ENCODE measurements at places on chromosomes 16 and 17.
A peak's percentile ranks its signal among the peaks of the same experiment; 100 is the strongest.

- DNase-seq: peak; percentile 72
These were observed 21.1 kb downstream of the EIF4A3 start for GRCh38 chr17:80125656-80126448.

DNA sequence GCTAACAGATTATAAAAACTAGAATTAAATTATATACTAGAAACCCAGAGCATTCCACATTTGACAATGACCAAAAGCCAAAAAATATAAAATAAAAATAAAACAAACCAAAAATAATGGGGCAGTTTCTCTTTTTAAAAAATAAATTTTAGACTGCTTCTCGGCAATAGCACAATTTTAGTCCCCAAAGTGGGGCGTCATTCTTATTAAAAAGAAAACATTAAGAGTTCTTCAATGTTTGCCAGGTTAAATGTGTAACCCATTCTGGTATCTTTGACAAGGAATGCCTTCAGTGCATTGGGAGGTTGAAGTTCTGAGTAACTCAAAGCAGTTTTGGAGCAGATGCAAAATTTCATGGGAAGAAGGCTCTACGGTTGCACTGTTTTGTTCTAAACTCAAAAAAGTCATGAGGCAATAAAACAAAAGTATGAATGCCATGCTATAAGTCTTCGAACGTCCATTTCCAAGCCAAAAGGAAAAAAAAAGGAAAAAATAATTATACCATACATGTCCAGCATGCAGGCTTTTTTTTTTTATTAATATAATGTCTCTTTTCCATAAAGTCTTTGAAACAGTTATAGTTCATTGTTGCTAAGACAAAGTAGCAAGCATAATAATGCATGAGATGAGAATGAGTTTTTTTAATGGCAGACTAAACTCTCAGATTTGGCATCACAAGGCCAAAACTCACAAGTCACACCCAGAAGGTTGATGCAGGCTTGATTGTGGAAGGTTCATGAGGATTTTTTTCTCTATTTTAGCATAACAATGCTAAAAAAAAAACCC lies 3.1 kb downstream of the MAF start:
- DNase-seq: no peak

GRCh38 chr17:58265271-58265670 lies 15.5 kb downstream of the MPO start:
- DNase-seq: no peak

GRCh38 chr17:57751348-57751971 lies 6.4 kb upstream of the CCDC182 start:
- DNase-seq: peak; percentile 3

DNA sequence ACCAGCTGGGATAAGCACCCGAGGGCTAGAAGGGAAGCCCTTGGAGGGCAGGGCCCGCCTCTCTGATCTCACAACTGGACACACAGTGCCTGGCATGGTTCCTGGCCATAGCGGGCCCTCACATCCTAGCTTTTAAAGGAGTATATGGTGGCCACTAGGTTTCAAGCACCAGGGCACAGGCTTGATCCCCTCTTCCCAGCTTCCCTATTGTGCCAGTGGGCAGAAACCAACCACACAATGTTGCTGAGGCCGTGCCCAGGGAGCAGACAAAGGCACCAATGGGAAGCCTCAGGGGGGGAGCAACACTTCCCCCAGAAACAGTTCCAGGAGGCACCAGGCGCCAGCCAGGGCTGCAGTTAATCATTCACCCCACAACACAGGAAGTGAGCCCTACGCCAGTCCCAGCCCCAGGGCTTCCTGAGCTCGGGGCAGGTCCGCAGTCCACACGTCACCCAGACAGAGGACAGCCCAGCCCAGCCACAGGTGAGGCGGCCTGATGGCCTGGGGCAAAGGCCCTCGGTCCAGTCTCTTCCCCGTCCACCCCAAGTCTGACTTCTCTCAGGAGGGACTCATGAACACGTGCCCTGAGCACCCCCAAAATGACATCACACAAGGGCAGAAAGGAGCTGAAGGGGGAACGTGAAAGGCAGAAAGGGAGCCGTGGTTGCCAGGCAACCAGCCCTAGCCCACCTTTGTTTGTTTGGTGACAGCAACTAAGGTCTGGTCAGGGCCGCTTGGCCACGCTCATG lies 12.8 kb downstream of the SMIM5 start:
- DNase-seq: peak; percentile 56

DNA sequence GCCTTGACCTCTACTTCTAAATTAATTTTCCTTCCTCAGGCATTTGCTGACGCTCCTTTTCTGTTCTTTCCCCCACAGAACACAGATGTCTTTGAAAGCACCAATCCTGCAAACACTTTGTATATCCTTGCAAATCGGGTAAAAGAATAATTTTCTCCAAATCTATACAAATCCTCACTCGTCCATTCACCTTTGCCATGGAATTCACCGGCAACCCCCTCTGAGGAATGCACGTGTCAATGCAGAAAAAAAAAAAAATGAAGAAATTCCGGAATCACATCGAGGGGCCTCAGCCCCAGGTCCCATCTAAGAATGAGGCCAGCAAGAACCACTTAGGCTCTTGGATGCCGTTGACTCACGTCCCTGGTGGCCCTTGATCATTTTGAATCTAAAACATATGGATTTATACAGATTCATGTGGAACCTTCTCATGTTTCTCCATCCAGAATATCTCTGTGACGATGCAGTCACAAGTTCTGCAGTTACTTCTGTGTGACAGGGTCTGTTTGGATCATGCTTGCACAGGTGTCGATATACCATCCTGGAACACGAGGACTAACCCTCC lies 136.9 kb downstream of the RBFOX3 start:
- DNase-seq: no peak

DNA sequence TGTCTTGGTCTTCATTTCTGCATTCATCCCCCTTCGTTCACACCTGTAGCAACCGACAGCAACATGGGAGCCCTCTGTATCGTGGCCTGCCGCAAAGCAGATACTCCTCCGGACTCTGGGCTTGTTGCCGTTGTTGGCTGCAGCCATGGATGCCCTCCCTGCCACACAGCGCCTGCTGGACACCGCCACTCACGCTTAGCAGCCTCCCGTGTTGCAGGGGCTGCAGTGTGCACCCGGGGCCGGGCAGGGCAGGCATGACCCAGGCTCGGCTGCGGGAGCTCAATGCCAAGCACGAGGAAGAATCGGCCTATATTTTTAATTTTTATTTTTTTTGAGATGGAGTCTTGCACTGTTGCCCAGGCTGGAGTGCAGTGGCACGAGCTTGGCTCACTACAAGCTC lies 34.9 kb upstream of the ZNF629 start:
- DNase-seq: no peak

GRCh38 chr17:79301469-79301868 lies 226.8 kb downstream of the ENGASE start:
- no peak for DNase-seq

DNA sequence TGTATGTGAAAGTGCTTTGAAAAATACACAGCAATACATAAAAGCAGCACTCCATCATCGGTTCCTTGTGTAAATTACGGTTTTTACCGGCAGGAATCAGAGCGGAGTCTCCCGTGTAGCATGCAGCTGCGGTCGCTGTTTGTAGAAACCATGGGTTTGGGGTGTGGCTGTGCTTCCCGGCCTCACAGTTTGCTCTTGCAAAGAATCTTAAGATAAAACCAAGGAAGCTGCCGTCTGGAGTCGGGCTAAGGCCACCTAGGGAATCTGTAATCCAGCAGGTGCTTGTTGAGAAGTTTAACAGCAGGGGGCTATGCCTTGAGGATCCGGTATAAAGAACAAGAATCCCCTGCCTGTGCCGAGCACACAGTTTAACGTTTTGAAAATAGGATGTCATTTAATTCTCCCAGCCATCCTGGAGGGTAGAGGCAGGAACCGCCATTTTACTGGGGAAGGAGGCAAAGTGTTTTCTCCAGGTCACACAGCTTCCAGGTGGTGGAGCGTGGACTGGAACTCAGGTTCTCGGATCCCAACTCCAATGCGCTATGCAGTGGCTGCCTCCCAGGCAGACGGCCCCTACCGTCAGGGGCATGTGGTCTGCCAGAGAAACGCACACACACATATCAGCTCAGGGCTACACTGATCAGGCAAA lies 6.0 kb upstream of the TLCD3A start:
- no peak for DNase-seq

DNA sequence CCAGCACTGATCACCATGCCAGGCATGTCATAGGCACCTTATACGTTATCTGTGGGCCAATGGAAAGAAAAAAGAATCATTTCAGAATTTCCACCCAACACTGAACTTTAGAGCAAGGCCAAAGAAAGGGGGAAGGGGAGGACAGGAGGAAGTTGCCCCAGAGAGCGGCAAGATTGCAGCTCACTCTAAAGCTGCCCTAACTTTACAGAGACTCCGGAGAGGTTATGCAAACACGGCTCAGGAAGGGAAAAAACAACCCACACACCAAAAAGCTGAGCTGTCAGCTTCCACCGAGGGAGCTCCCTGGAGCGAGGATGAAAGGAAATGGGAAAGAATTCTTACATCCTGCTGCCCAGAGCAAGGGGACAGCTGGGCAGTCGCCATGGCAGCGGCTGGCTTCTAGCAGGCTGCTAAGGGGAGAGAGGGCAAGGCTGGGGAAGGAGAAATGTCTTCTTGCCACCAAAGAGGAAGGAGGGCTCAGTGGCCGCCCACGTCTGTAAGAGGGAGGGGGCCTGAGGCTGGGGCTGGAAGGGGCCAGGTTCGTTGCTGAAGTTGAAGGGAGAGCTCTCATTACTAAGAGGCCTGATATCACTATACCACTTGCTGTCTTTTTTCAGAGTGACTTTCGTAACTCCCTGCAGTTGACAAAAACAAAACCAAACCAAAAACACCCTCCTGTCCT lies 18.2 kb downstream of the COTL1 start:
- DNase-seq: peak; percentile 88

- peak; percentile 59 for DNase-seq
These were observed 780 bp upstream of the DCAKD start for GRCh38 chr17:45052052-45052772.

DNA sequence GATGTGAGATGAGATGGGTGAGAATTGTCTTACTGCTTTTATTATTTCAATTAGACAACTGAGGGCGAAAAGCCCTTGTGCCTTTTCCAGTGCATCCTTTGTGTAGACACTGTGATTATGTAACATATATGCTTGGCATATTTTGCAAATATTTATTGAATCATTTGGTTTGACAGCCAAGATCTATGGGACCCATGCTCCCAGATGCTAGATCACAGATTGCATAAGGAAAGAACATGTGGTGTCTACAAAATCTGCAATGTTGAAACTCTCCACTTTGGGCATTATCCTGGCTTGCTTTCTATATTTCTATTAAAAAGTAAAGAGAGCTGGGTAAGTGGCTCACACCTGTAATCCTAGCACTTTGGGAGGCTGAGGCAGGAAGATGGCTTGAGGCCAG lies 4.8 kb upstream of the COG1 start:
- DNase-seq: no peak

DNA sequence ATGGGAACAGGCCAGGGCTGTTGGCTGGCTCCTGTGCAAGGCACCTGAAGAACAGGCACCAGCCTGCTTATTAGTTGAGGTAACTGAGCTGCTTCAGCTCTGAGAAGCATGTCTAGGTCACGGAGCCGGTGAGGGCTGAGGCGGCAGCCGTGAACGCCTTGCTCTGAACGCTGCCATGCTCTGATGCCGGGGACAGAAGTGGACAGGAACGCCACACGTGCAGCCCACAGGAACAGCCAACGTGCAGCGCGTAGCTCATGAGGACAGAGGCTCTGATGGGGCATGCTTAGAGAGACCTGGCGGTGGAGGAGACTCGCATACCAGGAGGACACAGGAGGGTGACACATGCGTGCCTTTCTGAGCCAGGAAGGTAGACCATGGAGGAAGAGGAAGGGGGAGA lies 25.6 kb downstream of the USP22 start:
- DNase-seq: no peak

GRCh38 chr17:41556931-41557330 lies 14.9 kb downstream of the KRT9 start:
- no peak for DNase-seq

GRCh38 chr16:75053791-75054555 lies 55.1 kb downstream of the ZNRF1 start:
- no peak for DNase-seq

DNA sequence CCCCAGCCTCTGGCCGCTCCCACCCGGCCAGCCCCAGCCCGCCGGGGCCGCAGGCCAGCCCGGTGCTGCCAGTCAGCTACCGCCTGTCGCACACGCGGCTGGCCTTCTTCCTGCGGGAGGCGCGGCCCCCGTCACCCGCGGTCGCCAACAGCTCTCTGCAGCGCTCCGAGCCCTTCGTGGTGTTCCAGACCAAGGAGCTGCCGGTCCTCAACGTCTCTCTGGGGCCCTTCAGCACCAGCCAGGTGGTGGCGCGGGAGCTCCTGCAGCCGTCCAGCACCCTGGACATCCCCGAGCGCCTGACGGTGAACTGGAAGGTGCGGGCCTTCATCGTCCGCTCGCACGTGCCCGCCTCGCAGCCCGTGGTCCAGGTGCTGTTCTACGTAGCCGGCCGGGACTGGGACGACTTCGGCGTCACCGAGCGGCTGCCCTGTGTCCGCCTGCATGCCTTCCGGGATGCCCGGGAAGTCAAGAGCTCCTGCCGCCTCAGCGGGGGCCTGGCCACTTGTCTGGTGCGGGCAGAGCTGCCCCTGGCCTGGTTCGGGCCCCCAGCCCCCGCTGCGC lies 46.8 kb downstream of the TMEM132E start:
- DNase-seq: no peak

DNA sequence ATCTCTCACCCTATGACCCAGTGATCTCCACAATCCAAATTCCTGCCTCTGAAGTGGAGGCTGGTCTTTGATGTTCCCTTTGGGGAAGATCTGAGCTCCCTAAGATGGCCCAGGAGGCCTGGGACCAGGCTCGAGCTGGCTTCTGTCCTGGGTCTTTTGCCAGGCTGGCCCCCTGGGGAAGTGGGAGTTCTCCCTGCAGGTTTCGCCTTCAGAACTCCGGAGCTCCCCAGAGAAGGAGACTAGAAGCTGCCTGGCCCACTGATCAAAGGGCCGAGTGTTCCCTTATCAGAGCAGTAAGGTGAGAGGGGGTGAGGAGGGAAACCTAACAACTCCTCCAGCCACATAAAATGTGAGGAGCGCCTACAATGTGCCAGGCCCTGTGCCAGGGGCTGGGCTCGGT lies 147.1 kb downstream of the IRF8 start:
- DNase-seq: no peak
